ENCODE measurements at places on chromosomes 11 and 22.

DNA sequence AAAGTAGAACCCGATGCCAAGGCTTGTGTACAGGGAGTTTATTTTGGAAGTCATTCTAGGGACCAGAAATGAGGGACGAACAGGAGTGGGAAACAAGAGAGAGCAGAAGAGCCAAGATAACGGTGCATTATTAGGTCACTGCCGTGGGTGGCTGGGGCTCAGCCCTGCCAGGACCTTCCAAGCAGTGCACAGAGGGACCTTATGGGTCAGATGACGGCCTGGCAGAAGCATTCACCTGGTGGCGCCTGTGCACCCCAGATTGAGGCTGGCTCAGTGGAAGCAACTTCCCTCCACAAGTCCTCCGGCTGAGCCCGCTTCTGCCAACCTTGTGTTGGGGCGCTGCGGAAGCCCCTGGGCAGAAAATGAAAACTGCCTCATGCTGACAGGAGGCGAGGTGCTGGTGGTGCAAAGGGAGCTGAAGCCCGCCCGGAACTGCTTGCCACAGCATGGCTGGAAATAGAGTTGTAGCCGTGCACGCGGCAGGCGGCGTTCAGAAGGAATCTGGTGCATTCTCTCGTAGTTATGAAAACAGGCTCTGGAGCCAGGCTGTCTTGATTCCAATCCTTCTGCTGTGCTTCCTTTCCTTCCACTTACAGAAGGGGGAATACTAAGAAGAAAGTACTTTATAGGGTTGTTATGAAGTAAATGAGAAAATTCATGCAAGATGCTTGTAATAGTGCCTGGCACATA is 22.2 kb upstream of the TP53I11 start:
- no peak for DNase-seq

- no peak for DNase-seq
These were observed 85.1 kb downstream of the ARHGAP8 start for GRCh38 chr22:44837481-44837880.

DNA sequence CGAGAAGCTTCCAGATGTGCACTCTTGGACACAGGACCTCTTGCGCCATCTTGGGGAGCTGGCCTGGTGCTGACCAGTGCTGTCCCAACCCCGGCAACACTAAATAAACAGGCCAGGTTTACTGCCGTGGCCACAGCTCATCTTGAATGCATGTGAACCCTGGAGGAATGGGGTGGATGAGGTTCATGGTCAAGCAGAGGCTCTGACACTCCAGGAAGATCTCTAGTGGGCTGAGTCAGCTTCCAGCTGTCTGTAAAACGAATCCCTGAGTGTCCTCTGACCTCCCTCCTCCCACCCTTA is 51.8 kb downstream of the ALX4 start:
- no peak for DNase-seq

GRCh38 chr11:116300232-116300631 is 472.6 kb downstream of the BUD13 start:
- no peak for DNase-seq

DNA sequence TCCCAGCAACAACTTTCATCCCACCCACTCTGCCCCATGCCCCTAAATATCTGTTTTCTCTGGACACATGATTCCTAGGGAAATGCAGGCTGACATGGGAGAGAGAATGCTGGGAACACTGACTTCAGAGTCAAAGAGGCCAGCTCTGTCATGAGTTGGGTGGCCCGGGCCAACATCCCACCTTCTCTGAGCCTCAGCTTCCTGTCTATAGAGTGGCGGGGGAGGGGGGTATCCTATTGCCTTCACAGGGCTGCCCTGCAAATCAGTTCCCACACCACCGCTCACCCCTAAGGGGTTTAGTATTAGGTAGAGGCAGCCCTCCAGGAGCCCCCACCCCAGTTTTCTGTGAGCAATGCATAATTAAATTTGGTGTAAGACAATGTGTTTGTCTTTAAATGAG is 175.0 kb upstream of the NCAM1 start:
- DNase-seq: no peak

GRCh38 chr11:105078283-105078682 is 33.1 kb upstream of the CARD16 start:
- DNase-seq: no peak

GRCh38 chr22:30265823-30266444 is 717 bp downstream of the OSM start:
- peak; percentile 93 for DNase-seq
